ENCODE measurements at places on chromosomes 2 and 18. TPM values are rescaled to one million over a fixed set of nuclear protein-coding genes. Genes with fewer than 3 reads are reported as not detected.

NOL4 gene
- total RNA-seq = not detected

EML6 gene
- total RNA-seq = 0.42 TPM

HOXD8 gene
- not detected for total RNA-seq

HADHB gene
- 116 TPM for total RNA-seq

CDK5R2 gene
- total RNA-seq = not detected

GRB14 gene
- 0.98 TPM for total RNA-seq

NEURL3 gene
- not detected for total RNA-seq

COBLL1 gene
- 14.6 TPM for total RNA-seq

C2orf66 gene
- total RNA-seq = 0.56 TPM

PTPRM gene
- 22.3 TPM for total RNA-seq

SPC25 gene
- total RNA-seq = 6.8 TPM

ZBTB7C gene
- 2.6 TPM for total RNA-seq

AQP12A gene
- not detected for total RNA-seq

PSTPIP2 gene
- 20.2 TPM for total RNA-seq

GPAT2 gene
- 0.63 TPM for total RNA-seq

ASPRV1 gene
- total RNA-seq = not detected

DAPL1 gene
- total RNA-seq = 2.5 TPM

CCDC85A gene
- total RNA-seq = not detected

VWC2L gene
- not detected for total RNA-seq

ACMSD gene
- total RNA-seq = 0.46 TPM

RNPEPL1 gene
- total RNA-seq = 31.4 TPM

FEV gene
- not detected for total RNA-seq

CENPA gene
- 12.6 TPM for total RNA-seq

PAIP2B gene
- 5.0 TPM for total RNA-seq

DPP10 gene
- total RNA-seq = not detected

OTOF gene
- total RNA-seq = not detected

CDH20 gene
- total RNA-seq = not detected

TFPI gene
- total RNA-seq = 4.4 TPM

NOSTRIN gene
- total RNA-seq = 0.42 TPM

HOXD3 gene
- total RNA-seq = not detected

FOXI3 gene
- total RNA-seq = not detected

CIDEA gene
- total RNA-seq = 3.0 TPM
